ENCODE measurements at places on chromosomes 7 and 10. TPM values are rescaled to one million over a fixed set of nuclear protein-coding genes. Genes with fewer than 3 reads are reported as not detected.

Gene SLIT1
- polyA plus RNA-seq = 0.19 TPM

Gene WNT8B
- 0.08 TPM for polyA plus RNA-seq

Gene UPK3BL2
- polyA plus RNA-seq = 15.5 TPM

Gene ZNF736
- polyA plus RNA-seq = 3.5 TPM

Gene NKX2-3
- polyA plus RNA-seq = not detected

Gene TMEM130
- 2.1 TPM for polyA plus RNA-seq

Gene NODAL
- not detected for polyA plus RNA-seq

Gene GIMAP1
- 8.0 TPM for polyA plus RNA-seq

Gene SPDYE3
- 0.10 TPM for polyA plus RNA-seq

Gene CALY
- 1.1 TPM for polyA plus RNA-seq
